ENCODE measurements at places on chromosomes 13 and 19. TPM values are rescaled to one million over a fixed set of nuclear protein-coding genes. Genes with fewer than 3 reads are reported as not detected.
A peak's percentile ranks its signal among the peaks of the same experiment; 100 is the strongest.

DNA sequence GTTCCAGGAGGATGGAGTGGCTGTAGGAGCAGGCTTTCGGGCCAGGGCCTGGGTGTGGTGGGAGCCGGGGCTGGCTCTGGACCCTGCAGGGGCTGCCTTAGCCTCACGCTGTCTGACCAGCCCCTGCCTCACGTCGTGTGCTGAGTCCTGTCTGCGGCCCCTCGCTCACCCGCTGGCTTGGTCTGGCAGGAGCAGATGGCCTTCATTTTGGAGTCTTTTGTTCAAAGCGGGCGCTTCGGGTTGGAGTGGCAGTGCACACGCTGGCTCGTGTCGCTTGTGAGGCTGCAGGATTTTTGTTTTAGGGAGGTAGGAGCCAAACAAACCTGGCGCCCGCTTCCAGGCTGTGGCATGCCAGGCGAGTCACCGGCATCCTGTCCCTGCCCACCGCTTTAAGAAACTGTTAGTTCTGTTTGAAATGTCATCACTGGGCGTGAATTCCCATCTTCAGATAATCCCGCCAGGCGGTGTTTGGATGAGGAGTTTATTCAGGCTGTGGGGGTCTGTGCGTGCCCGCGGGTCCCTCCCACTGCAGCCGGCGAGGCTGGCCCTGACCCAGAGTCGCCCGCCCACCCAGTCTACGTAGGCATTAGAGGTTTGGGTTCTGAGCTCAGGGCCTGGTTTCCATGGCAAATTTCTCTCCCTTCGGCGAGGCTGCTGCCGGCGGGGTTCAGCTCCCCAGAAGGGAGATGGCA lies 89.8 kb downstream of the KDM4B start:
- peak; percentile 35 for DNase-seq

ATP4B gene
- total RNA-seq: not detected

DNA sequence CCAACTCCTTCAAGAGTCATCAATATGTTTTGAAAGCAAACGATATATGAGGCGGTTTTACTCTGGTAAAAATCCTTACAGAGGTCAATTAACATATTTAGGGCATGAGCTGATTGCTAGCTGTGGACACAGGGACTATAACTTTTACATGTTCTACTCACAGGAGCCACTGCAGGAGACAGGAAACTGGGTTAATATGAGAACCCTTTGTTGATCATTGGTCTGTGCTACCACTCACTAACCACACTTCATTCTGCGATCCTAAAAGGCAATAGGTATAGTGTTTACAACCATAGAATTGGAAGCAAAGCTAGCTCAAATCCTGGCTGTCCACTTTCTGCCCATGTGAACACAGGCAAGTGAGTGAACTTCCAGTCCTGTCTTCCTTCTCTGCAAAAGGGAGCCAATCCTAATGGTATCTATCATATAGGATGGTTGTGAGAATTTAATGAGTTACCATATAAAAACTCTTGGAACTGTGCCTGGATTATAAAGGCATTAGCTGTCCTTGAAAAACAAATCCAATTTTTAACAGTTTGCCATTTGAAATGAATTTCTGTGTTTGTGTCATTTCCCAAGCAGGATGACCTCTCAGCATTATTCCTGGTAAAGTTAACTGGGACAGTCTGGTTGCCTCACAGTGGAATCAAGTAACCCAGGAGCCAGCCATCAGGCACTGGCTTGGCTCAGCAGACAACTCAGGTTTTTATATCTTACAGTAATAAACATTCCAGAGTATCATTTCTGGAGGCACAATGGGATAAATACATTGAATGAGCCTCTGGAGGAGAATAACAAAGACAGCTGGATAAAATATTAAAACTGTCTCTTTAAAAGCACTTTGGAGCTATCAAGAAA lies 29.8 kb upstream of the RAP2A start:
- DNase-seq: no peak

DNA sequence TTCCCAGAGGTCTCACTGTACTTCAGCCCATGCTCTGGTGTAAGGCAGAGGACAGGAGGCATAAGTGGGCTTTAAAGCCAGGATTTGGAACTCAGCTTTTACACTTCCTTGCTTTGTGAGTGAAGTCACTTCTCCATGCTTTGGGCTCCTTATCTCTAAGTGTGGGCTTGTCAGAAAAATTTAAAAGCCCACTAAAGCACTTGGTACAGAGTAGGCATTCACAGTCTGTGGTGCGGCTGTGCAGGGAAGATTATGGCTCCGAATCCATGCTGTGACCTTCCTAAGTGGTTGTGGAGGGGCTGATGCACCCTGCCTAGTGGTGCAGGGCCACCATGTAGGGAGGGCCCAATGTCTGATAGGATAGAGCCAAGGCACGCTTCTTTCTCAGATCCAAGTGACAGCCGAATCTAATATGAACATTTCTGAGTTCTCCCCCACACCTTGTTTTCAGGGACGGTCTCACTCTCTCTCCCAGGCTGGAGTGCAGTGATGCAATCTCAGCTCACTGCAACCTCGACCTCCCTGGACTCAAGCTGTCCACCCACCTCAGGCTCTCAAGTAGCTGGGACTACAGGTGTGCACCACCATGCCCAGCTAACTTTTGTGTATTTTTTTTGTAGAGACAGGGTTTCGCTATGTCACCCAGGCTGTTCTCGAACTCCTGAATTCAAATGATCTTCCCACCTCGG lies 6.9 kb downstream of the TIMM29 start:
- no peak for DNase-seq

- no peak for DNase-seq
These were observed 8.3 kb upstream of the MCF2L start for GRCh38 chr13:112960706-112961105.

GRCh38 chr19:46967578-46968032 lies 52.0 kb upstream of the NPAS1 start:
- DNase-seq: no peak

- DNase-seq: no peak
These were observed 16.2 kb downstream of the EVI5L start for GRCh38 chr19:7846155-7846646.

DNA sequence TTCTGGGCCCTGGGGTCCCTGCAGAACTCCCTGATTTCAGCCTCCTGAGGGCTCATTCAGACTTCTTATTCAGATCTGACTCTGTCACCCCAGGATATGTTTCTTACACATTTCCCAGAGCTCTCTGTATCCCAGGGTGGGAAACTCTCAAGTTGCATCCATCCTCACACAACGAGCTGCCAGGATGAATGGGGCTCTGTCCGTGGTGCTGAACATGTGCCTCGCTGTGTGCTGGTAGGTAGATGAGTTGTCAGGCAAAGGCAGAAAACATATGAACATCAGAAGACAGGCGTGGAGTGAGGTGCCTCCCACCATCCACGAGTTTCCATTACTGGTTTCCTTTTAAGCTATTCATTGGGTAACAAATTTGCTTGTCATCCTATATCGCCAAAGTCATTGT lies 11.4 kb upstream of the IGFL1 start:
- DNase-seq: peak; percentile 70

GJA3 gene
- total RNA-seq: 0.89 TPM

DNA sequence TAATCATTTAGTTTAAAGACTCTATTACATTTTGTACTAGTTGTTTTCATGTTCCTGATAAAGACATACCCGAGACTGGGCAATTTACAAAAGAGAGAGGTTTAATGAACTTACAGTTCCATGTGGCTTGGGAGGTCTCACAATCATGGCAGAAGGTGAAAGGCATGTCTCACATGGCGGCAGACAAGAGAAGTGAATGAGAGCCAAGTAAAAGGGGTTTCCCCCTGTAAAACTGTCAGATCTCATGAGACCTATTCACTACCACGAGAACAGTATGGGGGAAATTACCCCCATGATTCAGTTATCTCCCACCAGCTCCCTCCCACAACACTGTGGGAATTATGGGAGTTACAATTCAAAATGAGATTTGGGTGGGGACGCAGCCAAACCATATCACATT lies 129.2 kb downstream of the PAN3 start:
- DNase-seq: no peak

ZNF486 gene
- 8.7 TPM for total RNA-seq

GRCh38 chr13:110555601-110556223 lies 5.8 kb downstream of the RAB20 start:
- DNase-seq: no peak

DNA sequence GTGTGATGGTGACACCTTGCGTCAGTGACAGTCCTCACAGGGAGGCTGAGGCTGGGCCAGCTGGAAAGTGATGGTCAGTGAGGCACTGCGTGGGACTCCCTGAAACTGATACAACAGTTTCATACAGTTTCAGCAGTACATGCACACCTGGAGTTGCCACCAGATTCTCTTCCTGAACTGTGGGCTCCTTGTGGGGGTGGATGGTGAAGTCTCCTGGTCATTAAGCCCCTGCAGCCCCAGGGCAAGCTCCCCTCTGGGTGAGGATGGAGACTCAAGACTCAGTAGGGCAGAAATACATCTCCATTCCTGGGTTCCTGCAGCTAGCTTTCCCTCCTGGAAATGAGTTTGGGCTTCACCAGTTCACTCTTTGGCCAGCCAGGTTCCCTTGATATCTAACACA lies 392.7 kb downstream of the UQCRFS1 start:
- no peak for DNase-seq

- DNase-seq: no peak
These were observed 630 bp downstream of the NUCB1 start for GRCh38 chr19:48900477-48901406.

DNA sequence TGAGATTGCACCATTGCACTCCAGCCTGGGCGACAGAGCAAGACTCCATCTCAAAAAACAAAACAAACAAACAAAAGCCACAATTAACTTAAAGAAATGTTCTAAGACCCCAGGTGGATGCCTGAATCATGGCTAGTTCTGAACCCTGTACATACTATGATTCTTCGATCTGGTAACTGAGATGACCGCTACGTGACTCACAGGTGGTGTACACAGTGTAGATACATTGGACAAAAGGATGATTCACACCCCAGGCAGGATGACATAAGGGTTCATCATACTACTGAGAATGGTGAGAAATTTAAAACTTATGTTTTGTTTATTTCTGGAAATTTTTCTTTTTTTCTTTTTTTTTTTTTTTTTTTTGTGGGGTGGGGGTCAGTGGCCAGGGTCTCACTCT lies 6.5 kb downstream of the ZNF426 start:
- peak; percentile 54 for DNase-seq

IZUMO1 gene
- not detected for total RNA-seq

DNA sequence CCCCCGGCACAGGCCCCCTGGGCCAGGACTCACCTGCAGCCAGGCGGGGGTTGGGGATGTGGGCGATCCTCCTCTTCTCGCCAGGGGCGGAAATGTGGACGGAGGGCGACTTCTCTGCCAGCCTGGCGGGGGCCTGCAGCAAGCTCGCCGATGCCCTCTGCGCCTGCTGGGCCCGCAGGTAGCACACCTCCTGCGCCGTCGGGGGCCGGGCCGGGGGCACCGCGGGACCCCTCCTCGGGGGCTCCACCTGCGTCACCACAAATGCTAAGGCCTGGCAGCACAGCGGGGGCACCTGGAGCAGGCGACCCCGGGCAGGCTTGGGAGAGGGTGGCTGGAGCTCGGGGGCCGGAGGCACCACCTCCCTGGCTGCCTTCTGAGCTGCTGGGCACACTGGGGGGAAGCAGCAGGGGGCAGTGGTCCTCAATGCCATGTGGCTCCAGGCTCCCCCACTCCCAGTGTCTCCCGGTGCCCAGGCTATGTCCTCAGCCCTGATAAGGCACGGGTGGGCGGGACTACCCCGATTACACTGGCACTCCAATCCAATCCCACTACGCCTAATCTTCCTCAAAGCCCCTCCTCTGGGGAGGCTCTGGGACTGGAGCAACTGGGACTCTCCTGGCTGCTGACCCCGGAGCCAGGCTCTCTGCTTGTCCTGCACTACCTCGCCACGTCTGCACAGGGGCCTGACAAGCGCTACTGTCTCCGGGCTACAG lies 11.6 kb upstream of the ATP8B3 start:
- DNase-seq: no peak

CEACAM3 gene
- total RNA-seq: not detected

DNA sequence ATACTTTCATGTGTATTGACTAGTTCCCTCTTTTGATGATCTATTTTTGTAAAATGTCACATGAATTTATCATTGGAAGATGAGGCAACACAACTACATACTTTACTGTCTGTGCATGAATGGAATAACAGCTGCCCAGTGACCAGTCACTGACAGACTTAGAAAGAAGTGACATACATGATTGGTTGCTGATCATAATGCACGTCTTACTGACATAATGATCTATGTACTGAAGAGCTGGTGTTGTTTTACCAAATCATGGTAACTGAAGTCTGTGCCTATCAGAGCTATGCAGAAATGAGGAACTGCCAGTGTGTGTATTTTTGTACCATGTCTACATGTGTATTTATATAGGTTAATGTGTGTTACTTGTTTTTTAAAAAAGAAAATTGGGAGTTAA lies 26.5 kb downstream of the GPR18 start:
- DNase-seq: no peak

GRCh38 chr19:11152318-11153062 lies 3.1 kb downstream of the SPC24 start:
- DNase-seq: no peak

KCNC3 gene
- 0.15 TPM for total RNA-seq

CBARP gene
- 0.86 TPM for total RNA-seq

DNA sequence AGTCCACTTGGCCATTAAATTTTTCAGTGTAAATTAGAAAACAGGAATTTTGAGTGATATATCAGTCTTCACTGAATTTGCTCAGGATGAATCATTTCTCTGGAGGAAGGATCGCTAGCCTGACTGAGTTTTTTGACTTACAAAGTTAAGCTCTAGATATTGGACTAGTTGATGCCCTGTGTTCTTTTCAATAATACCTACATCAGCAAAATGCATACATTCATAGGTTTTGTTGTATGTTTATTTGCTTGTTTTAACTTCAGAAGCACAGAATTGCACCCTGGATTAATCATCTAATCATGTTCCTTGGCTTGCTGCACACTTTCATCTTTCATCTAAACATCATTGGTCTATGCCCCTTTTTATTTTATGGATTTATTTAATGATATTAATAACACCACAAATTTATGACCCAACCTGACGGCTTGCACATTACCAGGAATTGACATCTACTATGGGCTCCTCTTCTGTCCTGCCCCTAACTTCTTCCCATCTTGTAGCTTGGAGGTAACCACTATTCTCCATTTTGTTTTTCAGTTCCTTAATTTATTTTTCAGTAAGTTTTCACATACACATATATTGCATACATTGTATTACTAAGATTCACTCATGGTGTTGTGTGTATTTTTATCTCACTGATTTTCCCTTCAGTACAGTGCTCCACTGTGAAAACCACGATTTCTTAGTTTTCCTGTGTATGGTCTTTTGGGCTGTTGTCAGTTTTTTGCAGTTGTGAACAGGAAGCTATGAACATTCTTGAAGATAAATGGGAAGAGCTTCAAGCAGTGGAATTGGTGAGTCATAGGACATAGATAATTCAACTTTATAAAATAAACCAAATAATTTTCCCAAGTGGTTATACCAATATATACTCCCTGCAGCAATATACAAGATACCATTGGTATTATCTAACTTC lies 23.3 kb downstream of the COMMD6 start:
- no peak for DNase-seq
